Tibial nerve (tissue), 4 donors: ENCODE measurements at places on chromosomes 11 and 22. TPM values are rescaled to one million over a fixed set of nuclear protein-coding genes. Genes with fewer than 3 reads are reported as not detected.

GRCh38 chr11:8728563-8728962 is 46.0 kb downstream of the RPL27A start:
- no peak overlapping the region for H3K27ac ChIP-seq
- no peaks in the 10 kb centered on the region for H3K36me3 ChIP-seq
- H3K4me3 ChIP-seq, result no peak overlapping the region

DNA sequence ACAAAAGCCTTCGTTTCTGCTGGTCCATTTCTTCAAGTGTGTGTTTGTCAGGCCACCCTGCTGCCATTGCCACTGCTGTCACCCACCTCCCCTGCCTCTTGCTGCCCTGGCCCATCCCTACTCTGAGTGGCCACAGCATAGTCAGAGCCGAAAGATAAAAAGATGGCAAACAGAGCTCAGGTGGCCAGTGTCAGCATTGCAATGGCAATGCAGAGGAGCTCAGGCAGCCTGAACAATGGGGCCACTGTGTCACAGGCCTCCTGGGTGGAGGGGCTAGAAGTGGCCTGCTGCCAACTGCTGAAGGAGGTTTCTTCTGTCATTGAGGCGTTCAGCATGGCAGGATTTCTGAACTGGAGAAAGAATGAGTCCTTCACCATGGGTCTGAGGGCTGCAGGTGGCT is 137.1 kb downstream of the CSNK2A3 start:
- no peak overlapping the region for H3K27ac ChIP-seq
- no peaks in the 10 kb centered on the region for H3K36me3 ChIP-seq
- DNase-seq, result no peak

DNA sequence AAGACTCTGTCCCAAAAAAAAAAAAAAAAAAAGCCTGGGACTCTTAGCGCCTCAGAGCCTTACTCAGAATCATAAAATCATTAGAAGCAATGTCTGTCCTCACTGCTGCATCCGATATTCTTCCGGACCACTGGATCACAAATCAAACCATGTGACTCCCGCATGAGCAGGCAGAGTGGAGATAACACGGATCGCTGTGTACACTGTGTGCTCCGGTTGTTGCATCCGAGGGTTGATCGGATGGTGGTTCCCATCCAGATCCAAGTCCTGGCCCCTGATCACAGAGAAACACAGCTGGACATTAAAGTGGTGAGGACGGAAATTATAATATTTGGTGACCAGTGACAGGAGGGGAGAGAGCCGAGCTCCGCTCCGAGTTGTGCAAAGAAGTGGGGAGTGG is 9.7 kb upstream of the TXNRD2 start:
- peaks cover 11% of the 10 kb centered on the region for H3K4me1 ChIP-seq
- no peaks in the 10 kb centered on the region for H3K36me3 ChIP-seq
- H3K27ac ChIP-seq, result no peak overlapping the region
- no peak for DNase-seq
- no peaks in the 10 kb centered on the region for H3K27me3 ChIP-seq

The UBQLNL gene
- 3.7 TPM for total RNA-seq
